Astrocyte (in vitro differentiated cells and primary cell): ENCODE measurements at places on chromosomes 5 and 9. TPM values are rescaled to one million over a fixed set of nuclear protein-coding genes. Genes with fewer than 3 reads are reported as not detected.

DNA sequence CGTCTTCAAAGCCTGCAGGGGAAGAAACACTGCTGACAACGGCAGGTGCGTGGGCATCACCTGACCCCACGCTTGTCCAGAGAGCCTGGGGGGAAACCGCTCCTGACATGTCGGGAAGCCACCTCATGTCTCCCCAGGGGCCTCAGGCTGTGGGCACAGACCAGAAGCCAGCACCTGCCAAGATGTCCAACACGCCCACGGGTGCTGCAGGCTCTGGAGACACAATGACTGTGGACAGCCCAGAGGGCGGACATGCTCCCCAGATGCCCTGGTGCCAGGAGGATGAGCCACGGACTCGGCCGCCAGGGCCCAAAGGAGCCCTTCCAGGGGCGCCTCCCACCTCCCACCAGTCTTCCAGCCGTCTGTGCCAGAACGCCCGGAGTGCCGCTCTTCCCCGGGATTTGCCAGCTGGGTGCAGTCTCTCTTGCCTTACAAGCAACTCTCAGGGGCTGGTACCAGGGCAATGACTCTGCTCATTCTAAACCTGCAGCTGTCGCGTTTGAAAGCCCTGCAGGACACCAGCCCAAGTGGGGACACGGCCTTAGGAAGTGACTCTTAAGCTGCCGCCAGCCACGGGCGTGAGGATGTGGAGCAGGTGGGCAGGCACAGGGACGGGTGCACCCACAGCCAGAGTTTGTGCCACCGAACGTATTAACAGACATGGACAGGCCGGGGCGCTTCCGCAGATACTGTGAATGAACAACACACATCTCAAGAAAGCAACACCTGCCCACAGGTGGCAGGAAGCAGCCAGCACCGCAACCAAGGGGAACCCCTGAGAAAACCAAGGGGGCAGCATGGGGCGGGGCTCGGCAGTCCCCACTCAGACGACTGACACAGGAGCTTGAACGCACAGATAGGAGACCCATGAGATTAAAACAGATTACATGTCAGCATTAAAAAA is 6.8 kb upstream of the LHX3 start:
- no peak for DNase-seq

DNA sequence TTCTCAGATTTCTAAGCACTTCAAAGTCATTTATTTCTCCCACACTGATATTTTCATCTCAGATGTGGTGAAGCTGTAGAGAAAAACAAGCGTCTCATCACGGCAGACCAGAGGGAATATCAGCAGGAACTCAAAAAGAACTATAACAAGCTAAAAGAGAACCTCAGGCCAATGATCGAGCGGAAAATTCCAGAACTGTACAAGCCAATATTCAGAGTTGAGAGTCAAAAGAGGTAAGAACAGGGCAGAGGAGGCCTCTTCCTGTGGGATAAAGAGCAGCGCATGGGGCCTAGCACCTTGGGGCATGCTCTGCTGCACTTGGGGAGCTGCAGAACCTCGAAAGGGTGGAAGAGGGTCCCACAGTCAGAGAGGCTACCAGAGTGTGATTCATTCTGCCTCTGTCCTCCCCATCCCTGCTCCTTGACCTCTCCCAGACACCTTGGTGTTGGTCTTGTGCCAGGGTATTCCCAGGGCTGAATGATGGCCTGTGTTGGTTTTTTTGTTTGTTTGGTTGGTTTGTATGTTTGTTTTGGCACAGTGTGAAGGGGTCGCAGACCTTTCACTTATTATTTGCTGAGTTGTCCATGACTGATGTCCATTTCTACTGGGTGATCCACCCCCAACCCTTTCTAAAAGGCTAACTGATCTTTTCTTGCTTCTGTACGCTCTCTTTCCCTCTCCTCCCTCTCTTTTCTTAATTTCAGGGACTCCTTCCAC is 248.9 kb downstream of the DOCK8 start:
- DNase-seq, result no peak

DNA sequence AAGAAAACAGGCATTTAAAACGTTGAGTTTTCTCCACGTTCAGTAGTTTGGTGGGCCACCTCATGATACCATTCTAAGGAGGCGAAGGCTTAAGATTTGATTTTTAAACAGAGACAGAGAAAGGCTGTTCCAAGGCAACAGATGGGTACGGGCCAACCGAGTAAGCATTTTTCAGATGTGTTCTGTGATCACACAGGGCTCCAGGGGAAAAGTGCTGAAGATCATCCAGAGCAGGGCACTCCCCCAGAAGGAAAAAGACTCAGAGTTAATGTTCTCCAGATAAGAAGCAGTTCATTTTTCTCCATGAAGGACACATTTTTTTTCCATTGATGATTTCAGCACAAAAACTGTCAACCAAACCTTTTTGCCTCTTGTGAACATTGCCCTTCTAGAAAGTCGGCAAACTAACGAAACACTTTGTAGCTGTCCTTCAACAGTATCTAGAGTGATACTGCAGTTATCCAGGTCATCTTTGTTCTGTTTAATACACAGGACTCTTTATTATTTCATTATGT is 138.7 kb downstream of the ALDH1A1 start:
- no peak for DNase-seq

DNA sequence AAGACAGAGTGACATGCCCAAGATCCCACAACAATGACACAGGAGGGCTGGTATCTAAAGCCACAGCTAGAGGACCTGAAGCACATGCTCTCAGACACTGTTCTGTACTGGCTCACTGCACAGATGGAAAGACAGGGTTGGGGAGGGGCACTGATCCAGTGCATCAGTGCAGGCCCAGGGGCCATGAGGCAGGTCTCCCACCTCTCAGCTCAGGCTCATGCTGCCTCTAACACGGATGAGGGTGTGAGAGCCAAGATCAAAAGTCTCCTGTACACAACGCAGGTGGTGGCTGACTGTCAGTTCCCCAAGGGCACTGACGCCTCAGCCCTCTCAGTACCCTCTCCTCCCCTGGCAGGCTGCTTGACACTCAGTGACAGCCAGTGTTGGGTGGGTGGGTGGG is 10.9 kb downstream of the RAPGEF1 start:
- DNase-seq, result no peak

GRCh38 chr5:91111473-91112238 is 271.5 kb downstream of the ARRDC3 start:
- DNase-seq, result no peak

Gene AUH
- total RNA-seq, result 8.9 and 9.8 TPM in 2 replicates

Gene C9orf50
- total RNA-seq, result 0.41 TPM in 1 of 2 replicates, not detected in the other

Gene MED7
- 9.3 and 9.6 TPM in 2 replicates for total RNA-seq
